ENCODE measurements at places on chromosomes 11 and 22. TPM values are rescaled to one million over a fixed set of nuclear protein-coding genes. Genes with fewer than 3 reads are reported as not detected.

The OSM gene
- not detected for total RNA-seq

The RAB39A gene
- not detected for total RNA-seq

The CARNS1 gene
- 0.38 TPM for total RNA-seq

The NRXN2 gene
- 0.51 TPM for total RNA-seq

The CASP5 gene
- not detected for total RNA-seq

The KRTAP5-7 gene
- total RNA-seq, result not detected

The OR5P2 gene
- total RNA-seq, result not detected

The CCDC73 gene
- total RNA-seq, result not detected

The LRRC4C gene
- total RNA-seq, result not detected

The ZNF74 gene
- 8.0 TPM for total RNA-seq

The ZBTB3 gene
- total RNA-seq, result 8.0 TPM

The TMEM121B gene
- not detected for total RNA-seq

The FAM89B gene
- total RNA-seq, result 41.2 TPM

DNA sequence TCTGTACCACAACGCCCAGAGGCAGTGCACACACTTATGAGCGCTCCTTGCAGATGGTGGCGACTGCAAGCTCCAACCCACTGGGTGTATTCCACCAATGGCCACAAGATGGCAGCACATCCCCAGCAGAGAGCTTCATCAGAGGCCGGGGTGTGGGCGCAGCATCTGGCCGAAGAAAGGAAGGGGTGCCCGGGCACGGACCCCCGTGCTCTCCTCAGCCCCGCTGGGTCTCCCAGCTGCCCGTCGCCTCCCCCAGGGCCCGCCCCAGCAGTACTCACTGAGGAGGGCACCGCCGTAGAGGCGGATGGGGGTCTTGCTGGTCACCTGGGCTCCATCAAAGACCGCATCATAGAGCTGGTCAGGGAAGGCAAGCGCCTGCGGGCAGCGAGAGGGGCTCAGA lies 14.2 kb downstream of the TP53I11 start:
- peak; percentile 76 for DNase-seq

GRCh38 chr11:120482149-120482548 lies 29.4 kb upstream of the GRIK4 start:
- peak; percentile 43 for DNase-seq

DNA sequence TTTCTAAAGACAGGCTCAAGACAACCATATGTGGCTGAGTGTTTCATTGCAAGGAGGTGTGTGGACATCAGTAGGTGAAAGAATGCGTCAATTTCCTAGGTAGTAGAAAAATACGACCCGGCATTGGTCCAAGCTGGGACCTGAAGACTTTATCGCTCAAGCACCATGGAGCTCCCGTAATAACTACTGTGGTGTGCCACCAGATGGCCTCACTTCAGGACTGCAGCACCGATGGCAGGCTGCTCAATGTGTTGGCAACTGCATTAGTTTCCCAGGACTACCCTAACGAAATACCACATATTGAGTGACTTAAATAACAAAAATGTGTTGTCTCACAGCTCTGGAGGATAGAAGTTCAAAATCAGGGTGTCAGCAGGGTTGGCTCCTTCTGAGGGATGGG lies 72.4 kb upstream of the FAT3 start:
- DNase-seq, result peak; percentile 36

GRCh38 chr11:64489831-64490441 lies 101.1 kb upstream of the SLC22A12 start:
- peak; percentile 70 for DNase-seq

- DNase-seq, result peak; percentile 89
Observed at GRCh38 chr11:12376259-12377081, 901 bp upstream of the PARVA start.

DNA sequence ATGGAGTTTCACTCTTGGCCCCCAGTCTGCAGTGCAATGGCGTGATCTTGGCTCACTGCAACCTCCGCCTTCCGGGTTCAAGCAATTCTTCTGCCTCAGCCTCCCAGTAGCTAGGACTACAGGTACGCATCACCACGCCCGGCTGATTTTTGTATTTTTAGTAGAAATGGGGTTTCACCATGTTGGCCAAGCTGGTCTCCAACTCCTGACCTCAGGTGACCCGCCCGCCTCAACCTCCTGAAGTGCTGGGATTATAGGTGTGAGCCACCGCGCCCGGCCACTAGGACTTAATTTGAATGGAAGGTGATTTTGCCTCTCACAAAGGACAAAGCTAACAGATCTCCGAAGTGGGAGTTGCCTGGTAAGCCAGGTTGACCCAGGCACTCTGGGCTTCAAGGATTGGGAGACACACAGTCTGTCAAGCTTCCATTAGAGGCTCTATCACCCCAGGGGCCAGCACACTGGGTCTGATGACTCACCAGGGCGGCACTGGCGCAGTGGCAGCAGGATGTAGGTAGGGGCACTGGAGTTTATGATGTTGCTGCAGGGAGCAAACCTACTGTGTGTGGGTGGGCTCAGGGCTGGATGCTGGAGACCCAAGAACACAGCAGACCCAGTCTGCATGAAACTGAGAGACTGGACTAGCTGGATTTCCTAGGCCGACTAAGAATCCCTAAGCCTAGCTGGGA lies 17.8 kb upstream of the KCTD14 start:
- DNase-seq, result no peak

GRCh38 chr22:31742682-31743081 lies 7.2 kb downstream of the PRR14L start:
- no peak for DNase-seq

GRCh38 chr11:127392575-127392974 lies 392.0 kb upstream of the KIRREL3 start:
- no peak for DNase-seq

- DNase-seq, result no peak
Observed at GRCh38 chr11:112999520-112999919, 38.3 kb downstream of the NCAM1 start.

GRCh38 chr11:100887659-100888058 lies 200.6 kb downstream of the ARHGAP42 start:
- DNase-seq, result no peak

- no peak for DNase-seq
Observed at GRCh38 chr22:31223786-31224191, 11.7 kb downstream of the LIMK2 start.

DNA sequence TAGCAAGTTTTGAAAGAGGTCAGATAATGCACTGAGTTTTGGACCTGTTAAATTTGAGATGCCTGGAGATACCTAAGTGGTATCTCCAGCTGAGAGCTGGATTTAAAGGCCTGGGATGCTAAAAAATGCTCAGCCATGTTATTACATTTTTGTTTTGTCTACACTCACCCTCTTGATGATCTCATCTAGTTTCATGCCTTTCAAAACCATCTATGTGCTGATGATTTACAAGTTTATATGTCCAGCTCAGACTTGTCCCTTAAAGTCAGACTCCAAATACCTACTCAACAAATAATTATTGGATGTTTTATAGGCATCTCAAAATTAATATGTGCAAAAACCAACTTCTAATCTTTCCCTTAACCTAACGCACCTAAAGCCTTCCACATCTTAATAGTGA lies 103.6 kb upstream of the OR9G4 start:
- DNase-seq, result no peak

DNA sequence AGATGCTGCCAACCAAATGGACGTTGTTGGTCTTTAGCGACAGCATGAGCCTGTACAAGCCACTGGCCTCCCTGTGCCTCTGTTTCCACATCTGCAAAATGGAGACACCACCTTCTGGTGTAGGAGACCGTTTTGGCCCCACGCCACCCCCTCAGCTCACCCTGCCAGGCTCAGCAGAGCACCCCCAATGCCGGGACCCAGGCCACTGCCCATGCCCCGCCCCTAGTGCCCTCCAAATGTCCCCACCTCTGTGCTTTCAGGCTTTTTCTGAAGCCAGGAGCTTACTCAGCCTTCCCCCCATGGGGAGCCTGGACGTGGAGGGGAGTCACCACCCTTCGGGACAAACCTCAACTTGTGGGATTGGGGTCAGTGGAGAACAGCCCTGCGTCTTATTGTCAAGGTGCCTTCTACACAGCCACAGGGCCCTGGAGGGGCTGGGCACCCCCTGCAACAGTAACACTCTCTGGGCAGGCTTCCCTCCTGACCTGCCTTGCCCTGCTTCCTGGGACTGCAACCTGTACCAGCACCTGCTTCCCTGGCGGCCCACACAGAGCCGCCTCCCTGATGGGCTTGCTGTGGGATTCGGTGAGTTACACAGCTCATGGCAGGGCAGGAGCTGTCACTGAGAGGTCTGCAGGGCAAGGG lies 24.6 kb upstream of the RTL6 start:
- no peak for DNase-seq

- DNase-seq, result peak; percentile 2
Observed at GRCh38 chr11:105344938-105345337, 205.4 kb upstream of the CARD18 start.

GRCh38 chr11:9899676-9900075 lies 235.8 kb downstream of the SWAP70 start:
- no peak for DNase-seq

GRCh38 chr11:99080154-99080553 lies 59.4 kb downstream of the CNTN5 start:
- DNase-seq, result no peak

DNA sequence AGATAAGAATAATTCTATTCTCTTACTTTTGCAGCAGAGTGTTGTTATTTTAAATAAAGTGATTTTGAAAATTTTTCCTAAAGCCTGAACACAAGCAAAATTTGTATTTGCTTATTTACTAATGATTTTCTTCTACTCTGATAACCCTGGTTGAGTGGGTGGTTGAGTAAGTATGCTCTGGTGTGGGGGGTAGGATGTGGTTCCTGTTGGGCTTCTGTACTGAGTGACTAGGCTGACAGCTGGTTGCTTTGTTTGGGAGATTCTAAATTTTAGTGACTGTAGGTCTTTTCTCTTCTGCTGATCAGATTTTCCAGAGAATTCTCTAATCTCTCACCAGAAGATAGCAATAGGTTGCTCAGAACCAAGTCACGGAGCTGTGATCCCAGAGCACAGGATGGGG lies 61.6 kb downstream of the METTL15 start:
- peak; percentile 42 for DNase-seq

- DNase-seq, result no peak
Observed at GRCh38 chr11:72856065-72856464, 41.9 kb downstream of the ATG16L2 start.

GRCh38 chr11:119144825-119145486 lies 3.9 kb upstream of the ABCG4 start:
- peak; percentile 81 for DNase-seq

GRCh38 chr11:16173798-16174197 lies 182.5 kb downstream of the SOX6 start:
- no peak for DNase-seq

DNA sequence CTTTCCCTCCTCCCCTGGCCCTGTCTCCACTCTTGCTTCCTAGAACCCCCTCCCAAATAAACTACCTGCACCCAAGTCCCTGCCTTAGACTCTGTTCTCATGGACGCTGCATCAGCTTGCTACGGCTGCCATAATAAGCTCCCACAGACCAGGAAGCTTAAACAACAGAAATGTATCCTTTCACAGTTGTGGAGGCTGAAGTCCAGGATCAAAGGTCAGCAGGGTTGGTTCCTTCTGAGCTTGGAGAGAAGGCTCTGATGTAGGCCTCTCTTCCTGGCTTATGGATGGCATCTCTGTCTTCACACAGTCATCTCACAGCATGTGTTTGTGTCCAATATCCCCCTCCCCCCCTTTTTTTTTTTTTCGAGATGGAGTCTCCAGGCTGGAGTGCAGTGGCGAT lies 23.4 kb downstream of the CBX7 start:
- no peak for DNase-seq

GRCh38 chr11:105486929-105487328 lies 122.9 kb upstream of the GRIA4 start:
- DNase-seq, result no peak

DNA sequence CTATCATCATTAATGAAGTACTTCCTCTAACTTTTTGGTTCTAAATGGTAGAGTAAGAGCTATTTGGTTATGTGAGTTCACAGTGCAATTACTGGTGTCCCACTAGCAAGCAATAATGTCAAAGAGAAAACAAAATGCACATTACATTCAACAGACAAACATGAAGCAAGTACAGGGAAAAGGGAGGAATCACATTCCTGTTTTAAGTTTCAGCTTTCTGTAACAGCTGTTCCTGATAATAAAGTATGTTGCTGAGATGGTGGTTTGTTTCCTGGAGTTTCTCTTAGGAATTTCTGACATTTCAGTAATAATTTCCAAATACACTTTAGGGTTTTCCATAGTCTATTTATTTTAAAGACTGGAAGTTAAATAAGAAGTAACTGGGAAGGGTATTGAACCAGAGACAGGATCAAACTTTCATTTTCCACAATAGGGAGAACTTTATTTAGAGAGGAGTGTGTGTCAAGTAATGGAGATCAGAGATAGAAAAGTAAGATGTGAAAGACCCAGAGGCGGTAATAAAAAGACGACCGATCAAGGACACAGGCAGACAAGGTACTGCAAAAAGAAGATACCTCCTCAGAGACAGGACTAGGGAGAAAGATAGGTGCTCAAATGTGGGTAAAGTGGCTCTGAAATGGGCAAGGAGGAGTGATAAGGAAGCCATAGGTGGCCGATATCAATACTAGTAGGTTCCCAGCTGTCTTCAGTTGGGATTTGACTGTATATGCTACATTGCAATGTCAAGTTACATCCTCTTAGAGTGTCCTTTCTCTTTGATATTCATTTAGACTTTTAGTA lies 20.8 kb upstream of the CLNS1A start:
- peak; percentile 55 for DNase-seq

DNA sequence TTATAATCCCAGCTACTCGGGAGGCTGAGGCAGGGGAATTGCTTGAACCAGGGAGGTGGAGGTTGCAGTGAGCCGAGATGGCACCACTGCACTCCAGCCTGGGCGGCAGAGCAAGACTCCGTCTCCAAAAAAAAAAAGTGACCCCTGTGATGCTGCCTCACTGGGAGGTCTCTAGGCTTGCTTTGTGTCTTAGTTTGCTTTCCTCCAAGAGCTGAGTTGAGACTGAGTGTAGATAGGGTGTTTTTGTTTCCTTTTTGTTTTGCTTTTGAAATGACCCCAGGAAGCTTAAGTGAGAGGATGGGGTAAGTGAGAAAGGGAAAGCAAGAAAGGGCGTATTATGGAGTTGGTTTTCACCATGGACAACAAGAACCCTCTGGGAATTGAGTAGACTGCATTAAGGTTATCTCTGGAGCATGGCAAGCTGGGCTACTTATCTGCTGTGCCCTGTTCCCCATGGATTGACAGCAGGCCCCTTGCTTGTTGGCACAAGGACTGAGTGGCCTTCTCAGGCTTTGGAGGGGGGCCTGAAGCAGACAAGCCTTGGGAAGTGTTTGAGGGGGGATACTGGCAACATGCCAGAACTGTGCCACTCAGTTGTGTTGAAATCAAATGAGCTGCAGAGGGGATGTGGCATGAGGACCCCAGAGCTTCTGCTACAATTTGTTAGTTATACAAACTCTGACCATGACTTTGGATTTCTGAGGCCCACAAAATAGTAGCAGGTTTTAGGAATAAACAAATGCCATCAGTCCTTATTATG lies 300.6 kb upstream of the C11orf87 start:
- no peak for DNase-seq

All from GM23248 (cell line).